ENCODE measurements at places on chromosomes 4 and X.

DNA sequence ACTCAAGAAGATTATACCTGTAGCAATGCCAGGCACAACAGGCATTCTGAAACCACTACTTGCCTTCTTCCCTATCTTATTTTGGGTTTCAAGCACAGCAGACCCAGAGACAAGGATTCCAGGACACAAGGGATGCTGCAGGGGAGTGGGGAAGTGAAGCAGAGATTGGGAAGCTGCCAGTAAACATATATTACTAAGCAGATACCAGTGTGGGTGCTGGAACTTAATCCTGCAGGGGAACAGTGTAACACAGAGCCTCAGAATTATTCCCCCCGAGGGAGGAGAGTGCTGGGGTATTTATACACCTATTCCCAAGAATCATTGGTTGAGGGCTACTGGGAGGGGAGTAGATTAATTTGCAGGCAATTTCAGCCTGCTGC, 33.3 kb upstream of the MAML3 start:
- no peak for DNase-seq

DNA sequence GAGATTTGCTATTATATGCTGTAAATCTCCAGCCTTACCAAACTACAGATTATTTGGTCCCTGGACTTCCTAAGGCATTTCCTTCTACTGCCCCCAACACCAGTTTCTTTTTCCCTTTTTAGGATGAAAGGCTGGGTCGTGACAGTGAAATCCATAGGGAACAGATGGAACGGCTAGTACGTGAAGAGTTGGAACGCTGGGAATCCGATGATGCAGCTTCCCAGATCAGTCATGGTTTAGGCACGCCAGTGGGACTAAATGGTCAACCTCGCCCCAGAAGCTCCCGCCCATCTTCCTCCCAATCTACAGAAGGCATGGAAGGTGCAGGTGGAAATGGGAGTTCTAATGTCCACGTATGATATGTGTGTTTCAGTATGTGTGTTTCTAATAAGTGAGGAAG, 67.9 kb downstream of the PKD2 start:
- no peak for DNase-seq

DNA sequence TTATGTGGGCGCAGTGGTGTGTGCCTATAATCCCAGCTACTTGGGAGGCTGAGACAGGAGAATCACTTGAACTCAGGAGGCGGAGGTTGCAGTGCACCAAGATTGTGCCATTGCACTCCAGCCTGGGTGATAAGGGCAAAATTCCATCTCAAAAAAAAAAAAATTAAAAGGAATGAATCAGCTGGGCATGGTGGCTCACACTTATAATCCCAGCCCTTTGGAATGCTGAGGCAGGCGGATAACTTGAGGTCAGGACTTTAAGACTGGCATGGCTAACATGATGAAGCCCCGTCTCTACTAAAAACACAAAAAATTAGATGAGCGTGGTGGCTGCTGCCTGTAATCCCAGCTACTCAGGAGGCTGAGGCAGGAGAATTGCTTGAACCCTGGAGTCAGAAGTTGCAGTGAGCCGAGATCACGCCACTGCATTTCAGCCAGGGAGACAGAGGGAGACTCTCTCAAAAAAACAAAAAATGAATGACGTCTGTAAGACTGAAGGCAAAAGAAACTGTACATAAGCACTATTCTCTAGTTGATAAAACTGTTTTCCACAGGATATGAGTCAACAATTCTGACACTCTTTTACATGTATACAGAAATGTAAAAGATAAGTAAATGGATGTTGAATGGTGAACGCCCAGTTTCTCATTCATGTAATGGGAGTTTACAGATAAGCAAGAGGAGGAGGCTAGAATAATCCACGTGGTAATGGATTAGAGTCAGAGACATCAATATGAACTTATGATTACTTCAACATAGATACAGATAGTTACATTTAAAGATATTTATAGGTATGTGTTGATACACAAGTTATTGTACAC, 22.2 kb downstream of the CENPC start:
- no peak for DNase-seq

GRCh38 chrX:115650916-115651315, 89.9 kb downstream of the PLS3 start:
- DNase-seq, result peak; percentile 19

- DNase-seq, result no peak
These were observed 34.5 kb upstream of the VEGFD start for GRCh38 chrX:15418707-15419181.

- peak; percentile 5 for DNase-seq
These were observed 55.1 kb upstream of the PGAM4 start for GRCh38 chrX:78024349-78025059.
